GM12864 (cell line): ENCODE measurements at places on chromosomes 2 and 18.

- no peak for DNase-seq
Measured at GRCh38 chr18:56903686-56904085, 243.2 kb upstream of the BOD1L2 start.

- DNase-seq = no peak
Measured at GRCh38 chr2:120431386-120432292, 85.7 kb downstream of the INHBB start.

DNA sequence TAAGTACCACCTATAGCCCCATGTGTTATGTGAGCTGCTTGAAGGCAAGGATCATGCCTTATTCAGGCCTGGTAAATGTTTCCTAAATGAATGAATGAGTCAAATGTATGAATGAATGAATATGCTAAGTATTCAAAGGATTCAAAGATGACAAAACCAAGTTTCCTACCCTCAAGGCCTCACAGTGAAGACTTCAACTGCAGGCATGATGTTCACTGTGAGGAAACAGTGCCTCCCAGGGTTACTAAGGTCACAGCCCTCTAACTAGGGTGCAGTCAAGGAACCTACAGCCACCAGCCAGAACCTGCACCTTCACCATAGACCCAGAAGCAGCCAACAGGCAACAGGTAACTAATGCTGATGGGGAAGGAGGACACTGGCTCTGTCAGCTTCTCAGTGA lies 69.3 kb downstream of the SUMO1 start:
- DNase-seq = no peak

DNA sequence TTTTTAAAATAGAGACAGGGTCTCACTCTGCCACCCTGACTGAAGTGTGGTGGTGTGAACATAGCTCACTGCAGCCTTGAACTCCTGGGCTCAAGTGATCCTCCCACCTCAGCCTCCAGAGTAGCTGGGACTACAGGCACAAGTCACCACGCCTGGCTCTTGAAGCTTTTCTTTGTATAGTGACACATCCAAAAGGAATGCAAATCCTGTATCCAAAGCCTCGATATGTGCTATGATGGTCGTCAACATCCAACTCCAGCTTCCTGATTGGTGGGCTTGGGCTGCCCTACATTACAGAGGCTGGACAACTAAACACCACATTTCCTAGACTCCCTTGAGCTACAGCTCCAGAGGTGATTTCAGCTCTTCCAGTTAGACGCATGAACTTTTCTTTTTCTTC lies 101.7 kb upstream of the PGAP1 start:
- DNase-seq = no peak

DNA sequence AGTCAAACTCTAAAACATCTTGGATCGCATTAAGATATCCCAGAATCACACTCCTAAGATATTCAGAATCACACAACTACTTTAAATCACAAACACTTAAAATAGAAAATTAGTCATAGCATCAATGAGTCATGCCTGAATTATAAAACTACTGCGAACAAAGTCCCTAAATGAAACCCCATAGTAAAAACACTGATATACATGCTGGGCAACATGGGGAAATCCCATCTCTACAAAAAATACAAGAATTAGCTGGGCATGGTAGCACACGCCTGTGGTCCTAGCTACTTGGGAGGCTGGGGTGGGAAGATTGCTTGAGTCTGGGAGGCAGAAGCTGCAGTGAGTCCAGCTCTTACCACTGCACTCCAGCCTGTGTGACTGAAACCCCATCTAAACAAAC lies 101.7 kb downstream of the COBLL1 start:
- DNase-seq = no peak

- DNase-seq = no peak
Measured at GRCh38 chr2:99079226-99079625, 62.3 kb upstream of the C2orf15 start.

DNA sequence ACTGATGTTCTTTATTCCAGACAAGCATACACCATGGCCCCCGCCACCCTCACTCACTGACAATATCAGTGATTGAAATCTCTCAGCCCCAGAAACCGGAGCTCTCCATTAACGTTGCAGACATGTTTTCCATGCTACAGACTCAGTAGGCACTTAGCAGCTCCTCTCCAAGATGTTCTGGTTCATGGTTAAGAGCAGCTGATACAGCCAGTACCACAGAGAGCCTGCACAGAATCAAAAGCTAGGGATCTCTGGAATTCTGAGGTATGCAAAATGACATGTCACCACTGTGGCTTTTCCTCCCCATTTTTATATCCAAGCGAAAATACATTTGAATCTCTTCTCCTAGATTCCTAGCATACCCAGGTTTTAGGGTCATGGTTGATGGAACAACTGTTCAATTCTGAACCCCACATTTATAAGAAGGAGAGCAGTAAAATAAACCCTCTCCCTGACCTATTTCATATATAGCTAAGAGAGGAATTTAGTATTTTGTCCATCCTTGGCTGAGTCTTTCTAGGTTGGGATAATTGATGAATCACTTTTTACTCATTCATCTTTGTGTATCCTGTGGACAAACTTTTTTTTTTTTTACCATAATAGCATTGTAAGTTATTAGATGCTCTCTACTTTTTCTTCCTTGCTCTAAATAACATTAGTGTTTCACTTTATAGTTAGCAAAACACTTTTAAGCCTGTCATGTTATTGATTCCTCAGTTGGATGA lies 488.4 kb upstream of the PIK3C3 start:
- no peak for DNase-seq

GRCh38 chr2:173191601-173192000 lies 116.0 kb downstream of the MAP3K20 start:
- no peak for DNase-seq

- no peak for DNase-seq
Measured at GRCh38 chr18:31952223-31952622, 9.3 kb upstream of the TRAPPC8 start.

- no peak for DNase-seq
Measured at GRCh38 chr2:175454953-175455389, 273.5 kb upstream of the ATP5MC3 start.

GRCh38 chr2:217817466-217818292 lies 185.1 kb downstream of the TNS1 start:
- DNase-seq = no peak

DNA sequence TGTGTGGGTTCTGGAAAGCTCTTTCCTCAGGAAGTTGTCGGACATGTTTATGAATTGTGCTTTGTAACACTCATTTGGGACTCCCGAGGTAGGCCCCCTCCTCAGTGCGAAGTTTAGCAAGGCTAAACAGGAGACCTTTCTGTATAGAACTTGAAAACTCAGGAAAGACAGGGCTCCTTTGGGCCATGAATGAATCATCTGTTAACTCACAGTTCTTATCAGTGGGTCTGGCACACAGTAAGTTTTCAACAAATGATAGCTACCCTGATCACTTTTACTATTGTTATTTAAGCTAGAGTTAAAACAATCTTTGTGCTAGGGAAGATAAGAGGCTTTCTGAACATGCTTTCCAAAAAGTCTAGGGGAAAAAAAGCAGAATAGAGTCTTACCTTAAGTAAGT lies 430.5 kb upstream of the ETAA1 start:
- no peak for DNase-seq

DNA sequence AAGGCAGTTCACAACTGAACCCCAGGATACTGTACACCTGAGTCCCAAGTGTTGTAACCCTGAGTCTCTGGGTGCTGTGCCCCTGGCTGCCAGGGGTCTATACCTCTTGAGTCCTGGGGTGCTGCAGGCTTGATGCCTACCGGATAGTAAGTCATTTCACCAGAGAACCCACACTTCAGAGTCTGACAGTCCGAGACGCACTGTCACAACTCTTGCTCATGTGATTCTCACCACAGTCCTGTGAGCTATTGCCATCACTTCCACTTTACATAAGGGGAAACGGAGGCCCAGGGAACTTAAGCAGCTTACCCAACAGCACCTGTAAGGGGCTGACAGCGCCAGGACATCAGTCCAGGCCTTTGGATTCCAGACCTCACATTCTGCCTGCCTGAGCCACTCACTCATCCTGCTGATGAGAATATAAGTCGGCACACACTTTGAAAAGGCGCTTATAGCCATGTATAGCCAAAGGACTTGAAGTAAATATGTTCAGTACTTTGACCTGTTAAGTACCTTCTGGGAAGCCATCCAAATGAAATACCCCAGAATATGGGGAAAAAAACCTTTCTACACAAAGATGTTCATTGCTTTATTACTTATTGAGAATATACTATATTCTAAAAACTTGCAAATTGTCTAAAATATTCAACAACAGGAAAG lies 180.7 kb upstream of the ID2 start:
- no peak for DNase-seq

DNA sequence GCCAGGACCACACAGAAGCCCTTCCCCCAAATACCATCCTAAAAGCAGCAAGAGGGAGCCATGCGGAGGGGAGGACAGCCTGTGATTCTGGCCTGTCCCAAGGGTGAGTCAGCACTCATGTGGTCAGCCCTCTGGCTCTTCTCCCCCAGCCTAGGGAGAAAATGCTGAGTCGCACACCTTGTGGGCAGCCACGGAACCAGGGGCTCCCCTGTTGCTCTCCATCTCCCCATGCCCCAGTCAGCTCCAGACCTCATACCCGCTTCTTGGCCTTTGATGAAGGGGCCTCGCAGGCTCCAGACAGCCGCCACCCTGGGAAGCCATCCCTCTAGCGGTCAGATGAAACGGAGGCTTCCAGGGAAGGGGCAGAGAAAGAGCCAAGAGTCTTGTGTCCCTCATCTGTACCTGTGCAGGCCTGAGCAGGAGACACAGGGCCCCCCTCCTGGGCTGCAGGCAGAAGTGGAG lies 181.3 kb upstream of the SIX2 start:
- DNase-seq = no peak

DNA sequence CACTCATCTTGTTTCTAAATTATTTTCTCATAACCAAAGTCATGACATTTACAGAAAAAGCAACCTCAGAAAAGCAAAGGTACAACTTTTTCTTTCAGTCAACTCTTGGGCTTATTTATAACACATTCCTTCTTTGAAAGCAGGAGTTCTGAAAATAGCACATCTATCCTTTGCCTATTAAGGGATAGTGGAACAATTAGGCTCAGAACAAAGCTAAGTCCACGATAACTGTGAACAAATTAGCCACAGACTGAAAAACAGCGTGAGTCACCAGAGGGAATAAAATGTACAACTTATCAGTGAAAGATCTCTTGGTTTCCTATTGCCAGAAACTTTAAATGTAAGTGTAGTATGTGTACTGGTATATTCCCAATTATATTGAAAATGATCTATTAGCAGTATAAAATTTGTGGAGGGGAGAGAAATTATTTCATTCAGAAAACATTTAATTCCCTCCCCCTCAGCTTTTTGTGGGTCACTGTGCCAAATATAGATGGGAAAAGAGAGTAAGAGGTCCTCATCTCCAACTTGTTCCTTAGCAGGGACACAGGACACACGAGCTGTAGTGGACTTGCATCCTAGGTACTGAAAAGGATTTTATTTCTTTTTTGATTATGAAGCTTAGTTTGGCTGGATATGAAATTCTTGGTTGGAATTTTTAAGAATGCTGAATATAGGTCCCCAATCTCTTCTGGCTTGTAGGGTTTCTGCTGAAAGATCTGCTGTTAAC lies 15.4 kb upstream of the MATN3 start:
- no peak for DNase-seq

- DNase-seq = no peak
Measured at GRCh38 chr2:136067459-136067858, 50.5 kb downstream of the CXCR4 start.

DNA sequence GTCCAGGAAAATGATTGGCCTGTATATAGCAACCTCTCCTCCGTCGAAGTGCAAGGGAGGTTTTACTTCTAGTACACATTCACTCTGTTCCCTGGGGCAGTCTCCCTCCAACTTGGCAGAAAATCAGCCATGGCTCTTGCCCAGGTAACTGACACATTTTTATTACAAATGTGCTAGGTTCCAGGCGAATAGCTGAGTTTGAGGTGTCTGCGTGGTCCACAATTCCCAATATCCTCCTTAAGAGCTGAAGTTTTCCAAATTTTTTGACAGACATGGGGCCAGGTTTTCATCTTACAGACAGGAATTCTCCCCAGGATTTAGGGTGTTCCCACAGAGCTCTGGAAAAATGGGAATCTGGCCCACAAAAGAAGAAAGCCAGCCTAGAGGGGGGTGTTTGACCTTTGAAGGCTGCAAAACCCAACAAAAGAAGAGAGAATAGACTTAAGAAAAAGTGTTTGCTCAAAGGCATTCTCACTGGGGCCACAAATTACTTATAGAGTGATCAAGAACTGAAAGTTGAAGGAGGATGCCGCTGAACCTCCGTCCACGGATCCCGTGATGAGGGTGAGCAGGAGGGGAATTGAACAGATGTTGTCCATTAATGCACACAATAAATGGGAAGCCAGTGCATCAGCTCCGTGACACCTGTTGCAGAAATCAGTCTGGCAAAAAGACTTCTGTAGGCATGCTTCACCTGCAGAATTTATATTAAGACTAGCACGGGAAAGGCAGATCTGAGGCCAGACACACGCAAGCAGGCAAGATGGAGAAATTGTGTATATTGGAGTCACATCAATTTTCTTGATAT lies 242.3 kb upstream of the COPS8 start:
- no peak for DNase-seq

DNA sequence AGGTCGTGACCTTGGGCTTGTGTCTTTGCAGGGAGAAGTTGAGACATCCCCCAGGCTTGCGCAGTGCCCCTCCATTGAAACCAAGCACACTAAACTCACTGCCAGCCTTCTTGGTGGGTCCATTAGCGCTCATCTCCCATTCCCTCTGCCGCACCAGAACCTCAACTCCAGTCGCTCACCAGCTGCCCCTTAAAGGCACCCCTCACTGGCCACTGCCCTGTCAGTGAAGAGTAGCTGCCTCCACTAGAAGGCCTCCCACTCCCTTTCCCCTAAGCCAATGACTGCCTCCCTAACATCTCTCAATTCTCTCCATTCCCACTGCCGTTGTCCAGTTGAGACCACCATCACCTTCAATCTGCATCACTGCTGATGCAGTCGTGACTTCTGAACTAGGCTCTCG lies 114.8 kb upstream of the EPC2 start:
- no peak for DNase-seq

DNA sequence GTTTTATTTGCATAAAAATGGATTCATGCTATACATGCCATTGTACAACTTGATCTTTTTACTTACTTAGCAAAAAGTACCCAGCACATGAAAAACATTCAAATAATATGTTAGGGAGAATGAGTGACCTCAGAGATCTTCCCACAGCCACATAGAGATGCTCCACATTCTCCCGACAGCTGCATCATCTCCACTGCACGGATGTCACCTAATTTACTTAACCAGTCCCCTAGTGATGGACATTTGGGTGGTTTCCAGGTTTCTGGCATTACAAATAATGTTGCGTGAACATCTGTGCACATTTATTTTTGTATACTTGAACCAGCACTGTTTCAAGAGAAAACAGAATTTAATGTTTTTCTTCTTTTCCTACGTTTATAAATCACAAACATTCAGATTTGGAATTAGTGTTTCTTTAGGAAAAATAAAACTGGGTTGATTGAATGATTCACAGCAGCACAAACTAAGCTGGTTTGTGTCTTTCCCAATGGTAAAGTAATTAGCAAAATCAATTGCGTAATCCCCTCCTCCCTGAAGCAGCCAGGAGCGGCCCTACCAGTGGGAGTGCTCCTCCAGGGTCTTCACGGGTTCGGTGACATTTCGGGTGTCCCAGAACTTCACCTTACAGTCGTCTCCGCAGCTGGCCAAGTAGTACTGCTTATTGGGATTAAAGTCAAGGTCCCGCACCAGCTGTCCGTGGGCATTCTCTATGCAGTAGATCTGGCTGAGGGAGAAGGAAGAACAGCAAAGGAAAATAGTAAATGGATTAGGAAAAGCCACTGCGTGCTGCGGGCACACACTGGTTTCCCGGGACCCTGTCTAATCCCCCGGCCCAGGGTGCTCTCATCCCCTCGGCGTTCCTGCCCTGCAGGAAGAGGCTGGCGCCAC lies 183.9 kb downstream of the EIPR1 start:
- no peak for DNase-seq
